Ureter (tissue), 1 donor: ENCODE measurements at places on chromosomes 13 and 19. TPM values are rescaled to one million over a fixed set of nuclear protein-coding genes. Genes with fewer than 3 reads are reported as not detected.

The MYO9B gene
- 77.3 TPM for total RNA-seq

The METTL21C gene
- not detected for total RNA-seq

The CEACAM3 gene
- not detected for total RNA-seq

The SYCN gene
- total RNA-seq, result not detected

The KLF2 gene
- total RNA-seq, result 56.1 TPM

The NACC1 gene
- 57.0 TPM for total RNA-seq

DNA sequence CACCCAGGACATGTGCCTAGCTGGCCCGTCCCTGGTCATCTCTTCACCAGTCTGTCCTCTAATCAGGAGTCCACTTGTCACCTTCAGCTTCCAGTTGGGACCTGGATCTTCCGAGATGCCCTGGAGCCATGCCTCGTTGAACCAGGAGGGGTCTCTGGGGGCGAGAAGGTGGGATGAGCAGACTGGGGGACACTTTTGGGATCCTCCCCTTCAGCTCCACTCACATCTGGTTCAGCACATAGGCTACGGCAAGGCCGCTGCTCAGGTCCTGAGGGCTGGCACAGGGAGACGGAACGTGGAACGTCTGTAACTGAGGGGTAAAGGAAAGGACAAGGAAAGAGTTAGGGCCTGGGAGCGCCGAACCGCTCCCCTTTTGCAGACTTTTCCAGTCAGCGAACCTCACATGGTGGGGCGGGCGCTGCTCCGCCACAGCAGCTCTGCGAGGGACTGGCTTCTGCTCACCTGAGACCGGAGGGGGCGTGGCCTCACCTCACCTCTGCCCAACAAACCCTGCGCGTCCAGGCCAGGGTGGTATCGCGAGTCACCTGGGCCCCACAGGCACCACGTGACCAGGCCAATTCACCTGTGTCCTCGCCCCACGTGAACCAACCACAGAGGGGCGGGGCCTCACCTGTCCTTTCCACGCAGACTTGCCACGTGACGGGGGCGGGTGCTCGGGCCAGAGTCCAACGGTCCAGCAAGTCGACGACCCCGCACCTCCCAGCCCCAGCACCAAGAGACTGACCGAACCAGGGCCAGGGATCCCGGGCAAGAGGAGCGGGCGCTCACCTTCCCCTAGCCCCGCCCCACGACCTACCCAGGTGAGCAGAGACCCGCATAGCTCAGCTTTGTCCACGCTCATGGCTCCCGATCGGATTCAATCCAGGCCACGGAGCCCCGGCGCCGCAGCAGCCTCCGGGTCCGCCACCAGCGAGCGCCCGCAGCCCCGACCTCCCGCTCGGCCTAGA is at the start of gene HOOK2:
Gene HOOK2, minus strand, starts transcription at position 965 of the 968 bp plus-strand sequence. Its CDS starts 103 bp downstream, at position 862.
- DNase-seq, result peak; percentile 96

GRCh38 chr13:95644601-95645052 is at the start of gene DZIP1:
Gene DZIP1 (minus strand): TSS chr13:95644706. CDS start chr13:95642029, 2,677 bp downstream.
- peak; percentile 73 for DNase-seq

- DNase-seq, result no peak
Observed at GRCh38 chr19:55433292-55433691, 9.8 kb downstream of the SHISA7 start.

DNA sequence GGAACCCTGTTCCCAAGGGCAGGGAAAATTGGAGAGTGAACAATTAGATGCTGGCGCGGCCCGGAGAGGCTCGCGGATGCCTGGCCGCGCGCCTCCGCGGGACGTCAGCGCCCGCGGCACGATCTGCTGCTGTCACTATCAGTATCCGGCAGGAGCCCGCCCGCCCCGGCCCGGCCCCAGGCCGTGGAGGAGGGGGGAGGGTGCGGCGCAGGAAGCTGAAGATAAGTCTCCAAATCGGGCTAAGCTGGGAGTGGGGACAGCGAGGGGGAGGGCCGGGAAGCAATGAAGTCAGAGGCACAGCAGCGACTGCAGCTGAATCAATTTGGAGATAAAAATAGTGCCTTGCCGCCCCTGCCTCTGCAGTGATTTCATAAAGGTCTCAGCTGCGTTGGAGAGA is 441.5 kb upstream of the KLF12 start:
- DNase-seq, result peak; percentile 60

DNA sequence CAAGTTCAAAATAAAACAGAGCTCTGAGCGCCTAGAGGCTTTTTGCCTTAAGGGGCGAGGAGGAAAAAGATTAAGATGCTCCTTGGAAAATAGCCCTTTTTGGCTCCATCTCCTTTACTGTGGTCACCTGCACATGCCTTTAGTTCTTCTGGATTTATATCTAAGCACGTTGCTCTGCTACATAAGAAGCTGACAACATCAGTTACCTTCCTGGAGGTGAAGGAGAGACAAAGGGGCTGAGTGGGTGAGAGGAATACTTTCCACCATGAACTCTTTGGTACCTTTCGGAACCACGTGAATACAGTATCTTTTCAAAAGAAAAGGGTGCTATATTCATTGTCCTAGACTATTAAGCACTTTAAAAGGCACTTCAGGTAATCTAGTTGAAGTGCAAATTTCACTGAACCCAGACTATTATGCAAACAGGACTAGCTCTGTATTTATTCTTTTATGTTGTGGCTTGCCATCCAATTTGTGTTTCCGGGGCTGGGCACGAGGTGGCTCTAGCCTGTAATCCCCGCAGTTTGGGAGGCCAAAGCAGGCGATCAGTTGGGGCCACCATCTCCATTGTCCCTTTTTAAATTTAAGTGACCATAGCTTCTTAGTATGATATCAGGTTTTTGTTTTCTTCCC is 201.5 kb downstream of the TM9SF2 start:
- no peak for DNase-seq
